ENCODE measurements at places on chromosomes 6 and 20. TPM values are rescaled to one million over a fixed set of nuclear protein-coding genes. Genes with fewer than 3 reads are reported as not detected.

- DNase-seq = no peak
These were observed 149.5 kb upstream of the NEDD9 start for GRCh38 chr6:11381801-11382513.

GRCh38 chr20:36862857-36863668, 12.9 kb upstream of the TLDC2 start:
- DNase-seq = no peak

- DNase-seq = no peak
These were observed 174.2 kb downstream of the ANKRD60 start for GRCh38 chr20:58054082-58054779.

GRCh38 chr6:133468591-133468990, 227.4 kb downstream of the EYA4 start:
- DNase-seq = no peak

- no peak for DNase-seq
These were observed 6.8 kb downstream of the MDFI start for GRCh38 chr6:41645007-41645618.

DNA sequence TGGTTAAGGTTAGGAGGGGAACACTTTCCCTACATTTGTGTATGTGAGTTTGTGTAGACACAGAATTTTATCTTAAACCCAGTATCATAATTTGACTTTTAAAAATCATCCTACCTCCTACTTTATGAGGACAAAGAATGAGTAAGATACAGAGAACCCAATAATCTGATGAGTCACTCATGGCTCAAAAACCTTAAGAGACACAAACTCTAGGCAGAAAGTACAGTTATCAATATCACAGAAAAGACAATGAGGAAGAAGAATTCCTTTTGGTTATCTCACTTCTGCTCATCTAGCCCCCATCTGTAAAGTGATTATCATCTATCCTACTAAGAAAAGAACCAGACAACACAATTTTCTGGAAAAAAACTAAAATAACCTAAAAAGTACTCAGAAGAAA, 87.7 kb downstream of the EPB41L2 start:
- no peak for DNase-seq

DNA sequence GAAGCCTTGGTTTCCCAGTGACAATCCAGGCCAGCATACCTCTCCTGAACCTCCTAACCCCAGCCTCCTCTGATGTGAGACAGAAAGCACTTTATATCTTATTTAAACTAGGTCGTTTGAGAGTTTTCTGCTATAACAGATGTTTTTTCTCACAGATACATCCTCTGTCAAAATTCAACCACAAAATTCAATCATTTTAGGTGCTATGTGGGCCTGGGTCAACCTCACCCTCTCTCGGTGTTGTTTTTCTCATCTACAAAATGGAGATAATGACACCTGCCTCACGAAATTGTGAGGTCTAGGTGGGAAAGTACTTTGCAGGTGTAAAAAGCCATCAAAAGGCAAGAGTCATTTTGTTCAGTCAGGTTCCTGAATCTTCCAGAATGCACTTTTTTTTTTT, 46.2 kb upstream of the NFATC2 start:
- DNase-seq = no peak

The NOL4L gene
- 34.9 TPM for total RNA-seq

The PRL gene
- not detected for total RNA-seq

All from cardiac muscle cell (in vitro differentiated cells and primary cell).